ENCODE measurements at places on chromosomes 5 and 9. TPM values are rescaled to one million over a fixed set of nuclear protein-coding genes. Genes with fewer than 3 reads are reported as not detected.

LECT2 gene
- polyA plus RNA-seq: 1.6 TPM

ZBED3 gene
- 33.2 TPM for polyA plus RNA-seq

- DNase-seq: no peak
Observed at GRCh38 chr5:172785429-172786088, 14.6 kb upstream of the DUSP1 start.

GRCh38 chr5:139667730-139668063, 19.5 kb downstream of the CXXC5 start:
- no peak for DNase-seq

DNA sequence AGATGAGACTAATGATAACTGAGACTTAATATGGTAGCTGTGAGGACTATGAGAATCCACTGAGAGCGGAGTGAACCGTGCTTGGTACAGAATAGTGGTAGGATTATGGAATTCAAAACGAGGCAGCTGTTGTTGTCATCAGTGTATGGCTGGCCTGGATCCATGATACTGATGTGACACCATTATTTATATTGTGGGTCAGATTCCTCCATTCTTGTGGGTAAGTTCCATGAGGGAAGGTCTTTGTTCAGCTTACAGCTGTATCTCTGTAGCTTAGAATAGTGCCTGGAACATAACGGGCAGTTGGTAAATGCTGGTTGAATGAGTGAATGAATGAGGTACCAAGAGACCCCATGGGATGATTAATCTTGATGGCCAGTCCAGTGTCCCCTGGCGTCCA, 61.8 kb downstream of the ACER2 start:
- DNase-seq: no peak

DNA sequence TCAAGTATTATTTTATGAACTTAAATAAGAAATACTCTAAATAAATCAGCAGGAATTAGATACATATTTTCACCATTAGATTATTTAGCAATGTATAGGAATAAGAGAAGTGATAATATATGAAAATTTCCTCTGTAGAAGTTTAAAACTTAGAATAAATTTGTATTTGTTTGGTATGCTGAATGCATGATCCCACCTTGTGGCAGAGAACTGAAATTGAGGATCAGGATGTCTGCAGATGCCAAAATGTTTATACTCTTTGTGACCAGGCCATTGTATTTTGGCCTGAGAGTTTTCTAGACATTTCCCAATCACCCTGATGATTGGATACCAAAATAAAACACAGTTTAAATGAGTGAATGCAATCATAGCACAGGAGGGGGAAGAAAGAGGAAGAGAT, 6.3 kb downstream of the TYRP1 start:
- no peak for DNase-seq

DNA sequence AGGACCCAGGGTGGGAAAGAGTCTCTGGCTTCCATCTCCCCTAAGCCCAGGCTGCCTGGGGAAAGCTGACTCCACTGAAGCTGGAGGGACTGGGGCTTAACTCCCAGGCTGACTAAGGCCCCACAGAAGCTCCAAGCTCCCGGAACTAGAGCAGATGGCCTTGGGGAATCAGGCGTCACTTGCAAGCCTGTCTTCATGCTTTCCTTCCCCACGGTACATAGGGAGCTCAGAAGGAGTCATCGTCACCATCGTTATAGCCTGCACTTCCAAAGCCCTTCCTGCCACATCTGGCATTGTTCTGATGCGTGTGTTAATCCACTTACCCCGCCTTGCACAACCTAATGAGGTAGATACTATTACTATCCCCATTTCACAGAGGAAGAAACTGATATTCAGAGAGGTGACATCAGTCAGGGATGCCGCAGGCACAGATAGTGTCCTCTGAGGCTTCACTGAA, 11.5 kb downstream of the AQP3 start:
- no peak for DNase-seq

DNA sequence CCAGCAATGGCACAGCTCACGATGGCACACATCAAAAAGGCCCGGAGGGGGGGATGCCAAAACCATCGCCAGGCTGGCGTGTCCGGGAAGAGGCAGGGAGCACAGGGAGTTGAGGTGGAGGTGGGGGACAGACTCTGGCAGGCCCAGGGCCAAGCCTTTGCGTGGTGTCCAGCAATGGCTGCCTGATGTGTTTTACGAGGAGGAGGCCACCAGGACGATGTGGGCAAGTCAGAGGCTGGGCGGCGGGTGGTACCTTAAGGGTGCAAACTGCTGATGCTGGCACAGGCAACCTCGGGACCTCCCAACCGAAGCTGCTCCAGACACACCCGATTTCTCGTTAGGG, 4.7 kb downstream of the VAV2 start:
- DNase-seq: no peak

GRCh38 chr9:80871596-80871995, 817.8 kb downstream of the TLE1 start:
- DNase-seq: no peak

DNA sequence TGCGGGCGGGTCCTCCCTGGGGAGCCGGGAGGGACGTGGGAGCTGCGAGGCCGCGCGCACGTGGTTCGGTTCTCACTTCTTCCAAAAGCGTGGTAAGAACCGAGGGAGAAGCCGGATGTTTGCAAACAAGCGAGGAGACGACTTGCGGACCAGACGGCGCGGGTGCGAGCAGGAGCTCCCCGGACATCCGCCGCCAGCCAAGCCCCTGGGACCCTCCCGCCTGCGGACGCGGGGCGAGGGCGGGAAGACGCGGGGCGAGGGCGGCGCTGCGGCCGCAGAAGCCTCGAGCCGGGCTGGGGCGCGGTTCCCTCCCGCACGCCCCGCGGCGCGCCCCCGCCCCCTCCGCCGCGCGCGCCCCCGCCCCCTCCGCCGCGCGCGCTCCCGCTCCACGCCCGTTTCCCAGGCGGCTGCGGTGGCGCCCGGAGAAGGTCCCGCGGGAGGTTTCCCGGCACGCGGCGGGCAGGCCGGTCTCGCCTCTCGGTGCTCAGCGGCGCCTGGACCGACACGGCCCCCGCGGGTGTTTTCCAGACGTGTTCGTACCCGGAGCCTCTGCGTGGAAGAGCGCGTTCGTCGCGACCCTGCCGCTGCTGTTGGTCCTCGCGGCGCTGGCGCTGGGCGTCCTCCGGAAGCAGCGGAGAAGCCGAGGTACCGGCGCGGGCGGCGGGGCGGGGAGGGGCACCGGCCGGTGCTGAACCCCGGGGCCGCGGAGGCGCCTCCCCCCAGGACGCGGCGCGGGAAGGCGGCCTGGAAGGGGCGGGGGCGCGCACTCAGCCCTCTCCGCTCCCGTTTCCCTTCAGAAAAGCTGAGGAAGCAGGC, 12.8 kb downstream of the BTNL9 start:
- no peak for DNase-seq

GRCh38 chr9:82799286-82799685, 263.7 kb downstream of the RASEF start:
- DNase-seq: no peak

DNA sequence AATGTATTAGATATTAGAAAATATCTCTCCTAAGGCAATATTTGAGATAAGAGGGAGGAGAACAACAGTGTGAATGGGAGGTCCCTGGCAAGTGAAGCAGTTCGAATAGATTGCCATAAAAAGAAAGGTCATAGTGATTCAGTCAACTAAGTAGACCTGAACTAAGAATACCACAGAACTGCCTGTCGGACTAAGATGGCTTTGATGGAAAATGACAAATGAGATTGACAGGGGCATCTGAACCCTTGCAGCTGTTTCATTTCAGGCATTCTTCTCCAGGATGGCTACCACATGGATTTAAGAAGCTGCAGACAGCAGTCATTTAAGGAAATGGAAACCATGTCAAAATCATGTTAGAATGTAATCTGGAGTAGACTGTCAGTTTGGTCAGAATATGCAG, 308.4 kb upstream of the MEF2C start:
- no peak for DNase-seq

- no peak for DNase-seq
Observed at GRCh38 chr9:130833031-130833990, 1.7 kb upstream of the ABL1 start.

DNA sequence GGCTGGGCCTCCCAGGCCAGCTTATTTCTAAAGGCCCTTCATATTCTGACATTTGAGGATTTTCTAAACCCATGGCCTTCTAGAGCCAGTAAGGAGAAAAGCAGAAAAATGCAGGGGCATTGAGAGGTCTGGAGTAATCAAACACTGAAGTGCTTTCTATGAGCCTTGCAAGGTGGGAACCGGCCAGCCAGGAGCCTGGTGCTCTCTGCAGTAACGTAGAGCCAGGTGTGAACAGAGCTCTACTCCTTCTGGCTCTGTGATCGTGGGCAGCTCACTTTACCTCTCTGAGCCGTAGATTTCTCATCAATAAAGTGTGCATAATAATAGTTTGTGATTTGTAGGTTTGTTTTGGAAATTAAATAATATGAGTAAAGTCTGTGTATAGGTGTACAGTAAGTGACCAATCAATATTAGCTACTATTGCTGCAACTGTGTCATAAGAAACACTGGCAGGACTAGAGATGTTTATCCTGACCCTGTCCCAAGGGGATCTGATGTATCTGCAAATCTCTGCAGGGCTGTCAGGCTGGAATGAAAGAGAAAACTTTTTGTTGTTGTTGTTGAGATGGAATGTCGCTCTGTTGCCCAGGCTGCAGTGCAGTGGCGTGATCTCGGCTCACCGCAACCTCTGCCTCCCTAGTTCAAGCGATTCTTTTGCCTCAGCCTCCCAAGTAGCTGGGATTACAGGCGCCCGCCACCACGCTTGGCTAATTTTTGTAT, 2.7 kb downstream of the SYNPO start:
- DNase-seq: no peak

DNA sequence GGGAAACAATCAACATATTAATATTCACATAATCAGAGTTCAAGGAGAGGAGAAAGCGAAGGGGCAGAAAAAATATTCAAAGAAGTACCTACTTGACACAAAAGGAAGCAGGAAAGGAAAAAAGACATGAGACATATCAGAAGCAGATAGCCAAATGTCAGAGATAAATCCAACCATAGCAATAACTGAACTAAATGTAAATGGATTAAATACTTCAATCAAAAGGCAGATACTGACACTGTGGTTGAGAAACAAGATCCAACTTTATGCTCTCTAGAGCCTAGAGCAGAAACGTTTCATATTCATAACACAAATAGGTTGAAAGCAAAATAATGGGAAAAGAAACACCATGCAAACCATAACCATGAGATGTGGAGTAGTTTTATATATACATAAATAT, 9.0 kb downstream of the MRPS2 start:
- DNase-seq: no peak

GRCh38 chr5:1134478-1134877, 22.6 kb upstream of the SLC12A7 start:
- DNase-seq: no peak
